SHP77 treated with DMSO at 0.1 percent for 48 hours (cell line): ENCODE measurements at places on chromosomes 2 and 18.

- DNase-seq, result no peak
These were observed 5.3 kb downstream of the SPC25 start for GRCh38 chr2:168884975-168885374.

DNA sequence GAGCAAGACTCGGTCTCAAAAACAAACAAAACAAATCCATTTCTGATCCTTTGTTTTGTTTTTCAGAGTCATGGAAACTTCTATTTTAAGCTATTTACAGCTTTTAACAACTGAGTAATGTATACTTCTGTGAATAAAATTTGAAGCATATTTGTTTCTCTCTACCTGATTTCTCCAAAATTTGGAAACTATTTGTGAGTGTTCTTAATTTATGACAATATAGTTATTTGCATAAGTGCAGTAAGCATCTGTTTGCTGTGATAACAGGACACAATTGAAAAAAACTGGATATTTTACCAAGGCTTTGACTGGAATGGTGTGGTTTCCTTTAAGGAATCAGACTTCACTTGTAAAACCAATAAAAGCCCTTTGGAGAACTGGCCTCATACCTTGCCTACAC lies 53.3 kb upstream of the GULP1 start:
- DNase-seq, result no peak

DNA sequence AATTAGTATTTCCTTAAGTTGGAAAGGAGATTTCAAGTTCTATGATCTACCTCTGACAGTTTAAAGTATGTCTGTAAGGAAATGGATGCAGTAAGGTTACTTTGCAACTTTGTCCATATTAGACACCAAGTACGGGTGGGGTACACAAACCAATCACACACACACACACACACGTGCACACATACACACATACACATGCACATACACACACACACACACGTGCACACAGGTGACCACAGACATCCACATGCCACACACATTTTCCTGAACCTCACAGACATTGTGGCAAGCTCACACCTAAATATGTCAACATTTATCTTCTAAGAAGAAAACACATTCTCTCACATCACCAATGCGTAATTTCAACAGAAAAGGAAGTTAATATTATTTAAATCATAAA lies 165.9 kb downstream of the MYT1L start:
- DNase-seq, result no peak

- DNase-seq, result no peak
These were observed 21.8 kb upstream of the NT5DC4 start for GRCh38 chr2:112698834-112699515.

GRCh38 chr2:134558208-134558830 lies 160.5 kb downstream of the TMEM163 start:
- DNase-seq, result peak; percentile 45

DNA sequence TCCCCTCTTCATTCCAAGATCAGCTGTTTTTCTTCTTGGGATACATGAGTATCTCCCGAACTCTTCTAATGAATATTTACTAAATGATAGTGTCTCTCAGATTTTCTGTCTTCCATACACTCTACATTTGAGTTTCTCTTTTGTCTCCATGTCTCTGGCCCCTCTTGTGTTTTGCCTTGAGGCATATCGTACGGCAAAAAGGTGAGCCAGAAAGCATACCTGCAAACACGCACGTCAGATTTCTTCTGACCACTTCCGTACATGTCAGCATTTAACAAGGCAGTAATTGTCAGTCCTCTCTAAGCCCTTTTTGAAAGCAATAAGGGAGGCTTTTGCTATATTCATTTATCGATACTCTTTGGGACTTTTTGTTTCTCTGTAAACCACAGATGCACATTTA lies 82.4 kb downstream of the FEZ2 start:
- no peak for DNase-seq

GRCh38 chr2:47050021-47050760 lies 104.9 kb downstream of the STPG4 start:
- DNase-seq, result no peak

GRCh38 chr18:42730272-42730671 lies 385.2 kb downstream of the RIT2 start:
- DNase-seq, result no peak

GRCh38 chr18:48459465-48459864 lies 50.3 kb upstream of the ZBTB7C start:
- DNase-seq, result no peak

DNA sequence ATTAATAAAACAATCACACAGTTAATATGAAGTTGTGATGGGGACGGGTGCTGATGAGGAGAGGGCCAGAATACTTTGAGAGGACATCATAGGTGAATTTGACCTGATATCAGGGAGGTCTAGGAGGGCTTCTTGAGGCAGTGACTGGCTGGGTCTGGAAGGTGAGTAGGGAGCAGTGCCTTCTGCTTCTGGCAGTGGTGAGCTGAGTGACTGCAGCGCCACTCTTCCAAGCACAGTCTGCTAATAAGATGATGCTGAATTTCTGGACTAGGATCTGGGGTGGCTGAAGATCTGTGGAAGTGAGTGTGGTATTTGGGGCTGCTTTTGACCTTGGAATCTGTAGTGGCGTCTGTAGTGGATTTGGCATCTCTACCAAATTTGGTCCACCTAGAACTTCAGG lies 5.5 kb downstream of the DGKD start:
- DNase-seq, result no peak

DNA sequence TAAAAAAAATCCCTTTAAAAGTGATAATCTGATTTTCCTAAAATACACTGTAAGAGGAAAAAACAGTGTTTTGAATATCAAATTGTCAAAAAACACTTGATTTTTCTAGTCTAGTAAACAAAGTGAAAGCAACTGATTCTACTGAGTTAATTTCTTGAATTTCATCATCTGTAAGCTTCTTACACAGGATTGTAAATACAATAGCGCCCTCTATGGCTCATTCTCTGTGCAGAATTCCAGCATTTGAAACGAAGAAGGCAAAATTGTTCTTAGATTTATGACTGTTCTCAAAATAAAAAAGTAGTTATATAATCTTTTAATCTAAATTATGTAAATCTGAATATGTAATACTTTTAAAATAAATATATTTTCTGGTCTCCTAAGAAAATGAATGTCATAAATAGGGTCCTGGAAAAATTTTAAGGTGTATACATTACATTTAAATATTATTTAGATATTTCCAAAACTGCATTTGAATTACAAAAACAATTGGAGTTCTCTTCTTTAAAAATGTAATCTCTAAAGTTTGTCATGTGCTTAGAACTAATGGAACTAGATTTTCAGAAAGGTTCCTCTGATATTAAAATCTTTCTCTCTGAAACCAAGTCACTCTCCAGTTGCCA lies 176.9 kb upstream of the MC4R start:
- DNase-seq, result peak; percentile 53

GRCh38 chr2:69734035-69734611 lies 7.8 kb upstream of the ANXA4 start:
- DNase-seq, result no peak

- no peak for DNase-seq
These were observed 143.0 kb downstream of the TANC1 start for GRCh38 chr2:159111346-159111927.

- no peak for DNase-seq
These were observed 64.8 kb upstream of the RALBP1 start for GRCh38 chr18:9410515-9410914.

DNA sequence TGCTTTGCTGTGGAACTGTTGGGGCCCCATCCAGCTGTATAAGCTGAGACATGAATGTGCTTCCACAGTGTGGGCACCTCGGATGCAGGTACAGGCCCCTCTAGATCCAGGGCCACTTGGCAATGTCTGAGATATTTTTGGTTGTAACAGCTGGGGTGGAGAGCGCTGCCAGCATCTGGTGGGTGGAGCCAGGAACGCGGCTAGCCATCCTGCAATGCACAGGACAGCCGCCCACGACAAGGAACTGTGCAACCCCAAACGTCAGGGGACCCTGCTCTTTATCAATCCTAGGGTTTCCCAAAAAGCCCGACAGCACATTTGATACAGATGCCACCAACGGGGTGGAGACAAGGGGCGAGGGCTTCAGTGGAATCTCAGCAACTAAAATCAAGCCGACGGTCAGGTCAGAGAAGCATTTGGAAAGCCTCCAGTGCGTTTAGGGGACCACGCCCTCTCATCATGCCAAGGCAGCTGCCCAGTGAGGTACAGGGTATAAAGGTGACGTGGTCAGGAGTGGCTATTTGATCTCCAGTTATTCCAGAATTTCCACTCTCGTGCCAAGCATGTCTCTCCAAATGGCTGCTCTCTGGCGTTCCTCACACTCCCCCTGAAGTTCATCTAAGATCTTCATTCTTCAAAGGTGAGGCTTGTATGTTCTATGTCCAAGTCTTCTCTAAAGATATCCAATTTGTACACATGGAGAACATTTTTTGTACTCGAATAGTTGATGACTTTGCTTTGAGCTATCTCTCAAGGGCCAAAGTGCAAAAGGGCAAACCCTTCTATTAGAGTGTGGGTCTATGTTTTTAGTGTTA lies 55.7 kb downstream of the LRRFIP1 start:
- no peak for DNase-seq

DNA sequence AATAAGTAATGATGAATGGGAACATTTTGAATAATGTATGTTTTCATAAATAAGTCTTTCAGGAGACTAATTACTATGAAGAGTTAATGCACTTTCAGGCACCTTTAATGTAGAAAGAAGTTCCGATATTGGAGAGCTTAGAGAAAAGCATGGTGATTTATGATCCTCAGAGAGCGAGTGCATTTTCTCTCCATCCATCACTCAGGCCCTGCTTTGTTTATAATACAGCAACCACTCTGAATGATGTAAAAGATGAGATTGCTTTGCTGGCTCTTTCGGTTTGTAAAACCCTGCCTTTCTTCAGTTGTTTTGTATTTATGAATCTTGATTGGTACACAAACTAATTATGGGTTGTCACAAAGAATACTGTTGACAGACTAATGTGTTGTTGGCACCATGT lies 132.0 kb downstream of the NYAP2 start:
- no peak for DNase-seq

- DNase-seq, result no peak
These were observed 180.4 kb downstream of the CD8B2 start for GRCh38 chr2:106667478-106668070.

DNA sequence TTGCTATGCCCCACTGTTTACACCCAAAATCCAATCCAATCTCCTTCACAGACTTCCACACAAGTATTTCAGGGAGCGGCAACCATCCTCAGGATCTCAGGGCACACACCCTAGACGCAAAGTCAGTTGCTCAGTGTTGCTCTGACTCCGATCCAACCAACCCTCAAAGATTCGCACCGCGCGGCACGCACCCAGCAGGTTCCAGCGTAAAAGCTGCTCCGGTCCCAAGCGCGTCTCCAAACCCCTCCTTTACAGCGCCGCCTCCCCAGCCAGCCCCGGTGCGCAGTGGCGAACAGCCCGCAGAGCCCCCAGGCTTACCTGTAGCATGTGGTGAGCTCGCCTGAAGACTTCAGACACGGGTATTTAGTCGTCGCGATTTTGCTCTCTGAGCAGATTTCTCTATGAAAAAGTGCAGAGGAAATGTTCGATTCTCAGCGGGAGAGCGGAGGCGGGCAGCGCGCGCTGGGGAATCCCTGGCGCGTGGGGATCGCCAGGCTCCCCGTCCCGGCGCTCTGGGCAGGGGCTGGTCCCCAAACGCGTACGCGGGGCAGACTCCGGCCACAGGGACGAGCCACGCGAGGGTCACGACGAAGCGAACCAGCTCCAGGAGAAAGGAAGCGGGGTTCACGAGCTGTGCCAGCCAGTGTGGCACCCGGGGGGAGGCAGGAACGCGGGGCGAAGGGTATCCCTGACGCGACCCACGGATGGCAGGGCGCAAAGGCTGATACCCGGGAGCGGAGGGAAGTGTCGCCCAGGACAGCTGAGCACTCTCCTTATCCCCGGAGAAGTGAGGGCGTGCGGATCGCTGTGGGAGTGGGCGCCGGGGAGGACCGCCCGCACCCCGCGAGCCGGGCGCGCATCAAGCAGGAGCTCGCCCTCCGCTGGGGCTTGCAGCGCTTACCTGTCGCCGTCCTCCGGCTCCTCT lies 650 bp downstream of the CCBE1 start:
- DNase-seq, result no peak

GRCh38 chr2:233593201-233593600 lies 24.2 kb upstream of the UGT1A8 start:
- no peak for DNase-seq

DNA sequence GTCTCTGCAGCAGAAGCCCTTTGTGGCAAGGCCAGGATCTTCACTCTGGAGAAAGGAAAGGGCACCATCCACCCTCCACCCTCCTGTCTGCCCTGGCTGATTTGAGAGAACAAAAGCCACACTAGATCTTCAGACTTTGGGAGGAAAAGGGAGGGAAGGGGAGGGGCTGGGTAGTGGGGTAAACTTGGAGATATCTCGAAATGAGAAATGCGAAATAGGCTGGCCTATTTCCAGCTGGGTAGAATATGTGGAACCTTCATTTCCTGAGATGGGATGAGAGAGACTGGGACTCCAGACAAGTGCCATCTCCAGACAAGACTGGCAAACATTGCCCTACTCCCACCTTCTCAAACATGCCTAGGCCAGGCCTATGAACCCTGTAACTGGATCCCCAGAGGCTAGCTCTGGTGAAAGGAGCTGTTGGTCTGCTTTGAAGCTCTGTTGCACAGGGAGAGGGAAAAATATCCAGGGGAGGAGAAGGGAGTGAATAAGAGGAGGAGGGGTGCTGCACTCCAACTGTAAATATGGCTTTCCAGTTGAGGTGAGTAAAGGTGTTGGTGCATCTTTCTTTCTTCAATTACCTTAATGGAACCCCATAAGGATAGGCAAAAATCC lies 1.7 kb downstream of the HOXD12 start:
- no peak for DNase-seq

- DNase-seq, result peak; percentile 63
These were observed 137.8 kb downstream of the PID1 start for GRCh38 chr2:229133155-229133772.

GRCh38 chr2:223668302-223668998 lies 66.3 kb upstream of the SCG2 start:
- DNase-seq, result no peak

GRCh38 chr2:47645246-47645645 lies 137.7 kb upstream of the MSH6 start:
- DNase-seq, result no peak

DNA sequence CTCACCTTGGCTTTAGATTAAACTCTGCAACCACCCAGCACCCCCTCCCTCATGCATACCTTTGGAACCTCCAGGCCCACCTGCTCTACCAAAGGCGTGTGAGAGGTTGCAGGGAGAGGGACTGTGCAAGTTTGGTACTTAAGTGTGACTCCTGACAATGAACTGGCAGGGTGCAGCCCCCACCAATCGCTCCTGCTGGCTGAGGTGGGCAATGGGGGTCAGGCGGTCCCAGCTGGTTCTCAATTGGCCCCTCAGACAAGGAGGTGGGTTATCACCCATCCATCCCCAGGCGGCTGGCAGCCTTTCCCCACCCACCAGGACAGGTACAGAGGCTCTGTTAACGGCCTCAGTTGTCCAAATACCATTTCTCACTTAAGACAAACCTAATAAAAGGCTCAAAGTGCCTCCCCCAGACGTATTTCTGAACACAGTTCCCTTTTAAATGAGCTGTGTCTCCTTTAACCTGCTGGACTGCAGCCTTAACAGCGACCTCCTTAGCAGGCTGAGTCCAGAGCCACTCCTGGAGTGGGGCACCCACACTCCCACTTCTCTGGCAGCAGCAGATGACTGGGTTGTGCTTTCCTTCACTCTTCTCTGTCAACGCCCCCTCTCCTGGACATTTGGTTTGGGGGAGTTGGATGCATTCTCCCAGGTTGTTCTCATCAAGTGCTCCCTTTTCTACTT lies 169.2 kb upstream of the SMAD2 start:
- DNase-seq, result no peak
